ENCODE measurements at places on chromosomes 11 and 22.

DNA sequence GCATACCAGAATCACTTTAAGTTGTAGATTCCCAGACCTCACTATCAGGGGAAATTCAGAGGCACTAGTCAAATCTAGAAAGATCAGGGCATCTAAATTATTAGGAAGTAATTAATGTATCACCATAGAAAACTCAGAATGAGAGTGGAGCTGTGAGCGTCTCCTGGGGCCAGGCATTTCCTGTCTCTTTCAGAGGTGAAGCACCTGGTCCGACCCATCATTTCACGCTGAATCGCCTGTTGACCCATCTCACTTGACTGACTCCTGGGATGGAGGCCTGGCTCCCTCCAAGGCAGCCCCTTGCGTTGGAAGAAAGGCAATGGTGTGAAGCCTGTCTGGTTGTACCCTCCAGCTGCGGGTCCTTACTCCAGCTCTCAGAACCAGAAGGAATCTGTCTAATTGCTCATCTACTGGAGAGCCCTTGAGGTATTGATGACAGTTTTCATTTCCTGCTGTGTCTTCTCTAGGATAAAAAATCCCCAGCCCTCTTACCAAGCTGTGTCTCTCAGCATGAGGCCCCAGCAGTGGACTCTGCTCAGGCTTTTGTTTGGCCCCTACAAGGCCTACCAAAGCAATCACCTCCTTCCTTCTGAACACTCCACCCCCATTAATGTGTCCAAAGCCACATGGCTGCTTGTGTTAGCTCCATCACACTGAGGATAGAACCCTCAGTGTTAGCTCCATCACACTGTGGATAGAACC is 93.2 kb upstream of the SYT13 start:
- peak; percentile 60 for DNase-seq

DNA sequence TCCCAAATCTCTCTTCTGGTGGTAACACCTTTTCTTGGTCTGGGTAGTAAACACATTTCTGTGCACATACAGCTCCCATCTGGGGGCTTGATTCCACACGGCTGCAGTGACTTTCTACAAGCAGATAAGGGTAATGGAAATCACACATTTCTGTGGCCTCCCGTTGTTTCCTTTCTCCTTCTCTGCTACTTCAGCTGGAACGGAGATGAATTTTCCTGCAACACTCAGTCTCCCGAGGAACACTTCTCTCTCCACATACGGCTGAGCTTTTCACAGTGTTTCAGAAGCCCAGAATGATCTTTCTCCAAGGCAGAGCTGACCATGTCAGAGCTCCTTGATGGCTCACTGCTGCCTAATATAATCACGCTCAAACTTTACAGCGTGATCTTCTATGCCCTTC is 364.3 kb upstream of the NARS2 start:
- no peak for DNase-seq

- no peak for DNase-seq
Observed at GRCh38 chr22:32986766-32987040, 71.5 kb downstream of the SYN3 start.

GRCh38 chr11:108931168-108931567 is 266.3 kb downstream of the DDX10 start:
- no peak for DNase-seq

GRCh38 chr11:66119348-66120133 is 49.5 kb downstream of the PACS1 start:
- DNase-seq, result no peak

GRCh38 chr11:116166573-116167465 is 606.0 kb downstream of the BUD13 start:
- DNase-seq, result no peak

DNA sequence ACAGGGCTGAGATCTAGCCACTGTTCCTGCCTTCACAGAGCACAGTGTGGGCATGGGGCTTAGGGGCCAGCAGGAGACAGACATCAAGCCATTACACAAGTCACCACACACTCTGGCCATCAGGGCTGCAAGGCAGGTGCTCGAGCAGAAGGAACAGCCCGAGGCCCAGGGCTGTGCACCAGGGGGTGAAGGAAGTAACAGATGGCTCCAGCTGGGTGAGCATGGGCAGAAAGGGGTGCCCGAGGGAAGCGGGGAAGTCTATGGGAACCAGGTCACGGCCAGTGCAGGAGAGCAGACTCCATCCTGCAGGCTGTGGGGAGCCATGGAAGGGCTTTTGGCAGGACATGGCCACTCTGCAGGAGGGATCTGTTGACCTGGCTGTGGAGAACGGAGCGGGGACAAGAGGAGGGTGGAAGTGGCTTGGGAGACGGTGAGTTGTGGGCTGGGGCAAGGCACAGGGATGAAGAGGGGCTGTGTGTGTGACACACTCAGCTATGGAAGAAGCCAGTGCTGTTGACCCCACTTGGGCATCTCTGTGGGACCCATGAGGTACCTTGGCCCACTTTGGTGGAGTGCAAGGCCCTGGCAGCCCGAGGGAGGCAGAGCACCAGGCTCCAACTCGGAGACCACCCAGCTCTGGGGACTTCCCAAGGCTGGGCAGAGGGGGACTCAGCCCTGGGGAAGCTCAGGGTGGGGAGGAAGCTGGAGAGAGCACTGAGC is 3.6 kb downstream of the C11orf68 start:
- DNase-seq, result no peak

DNA sequence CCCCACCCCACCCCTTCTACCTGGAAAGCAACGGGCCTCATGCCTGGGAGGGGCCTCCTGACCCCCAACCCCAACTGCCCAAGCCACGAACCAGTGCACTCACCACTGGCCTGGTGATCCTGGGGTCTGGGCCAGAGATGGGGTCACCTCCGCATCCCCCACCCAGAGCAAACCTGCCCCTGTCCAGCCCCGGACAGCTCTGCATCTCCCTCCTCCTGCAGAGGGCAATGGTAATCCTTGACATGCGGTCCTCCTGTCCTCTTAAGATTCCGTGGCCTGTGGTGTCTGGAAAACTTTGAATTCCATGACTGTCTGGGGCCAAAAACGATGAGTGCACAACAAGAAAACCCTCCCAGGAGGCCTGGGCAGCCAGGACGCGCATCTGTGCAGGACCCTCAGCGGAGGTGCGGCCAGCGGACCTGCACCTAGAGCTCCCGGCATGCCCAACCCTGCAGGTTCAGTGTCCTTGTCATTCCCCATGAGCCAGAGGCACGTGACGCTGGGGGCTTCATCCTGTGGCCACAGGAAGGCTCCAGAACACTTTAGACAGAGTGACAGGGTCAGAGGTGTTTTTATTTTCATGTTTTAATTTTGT is 16.1 kb upstream of the PPARA start:
- DNase-seq, result no peak

GRCh38 chr11:84264066-84264465 is 977.9 kb upstream of the CCDC90B start:
- no peak for DNase-seq

GRCh38 chr11:70517203-70517602 is 118.9 kb downstream of the CTTN start:
- no peak for DNase-seq

DNA sequence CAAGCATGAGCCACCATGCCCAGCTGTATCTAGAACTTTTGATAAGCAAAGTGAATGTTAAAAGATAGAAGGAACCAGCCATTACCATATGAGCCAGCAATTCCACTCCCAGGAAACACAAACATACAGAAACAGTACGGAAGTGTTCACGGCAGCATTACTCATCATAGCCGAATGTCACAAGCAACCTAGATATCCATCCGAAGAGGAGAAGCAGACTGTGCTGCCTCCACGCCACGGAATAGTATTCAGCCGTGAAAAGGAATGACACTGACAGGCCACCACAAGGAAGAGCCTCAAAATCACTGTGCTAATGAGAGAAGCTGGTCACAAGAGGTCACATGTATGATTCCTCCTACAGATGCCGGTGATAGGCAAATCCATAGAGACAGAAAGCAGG is 17.6 kb upstream of the MGAT3 start:
- DNase-seq, result no peak

DNA sequence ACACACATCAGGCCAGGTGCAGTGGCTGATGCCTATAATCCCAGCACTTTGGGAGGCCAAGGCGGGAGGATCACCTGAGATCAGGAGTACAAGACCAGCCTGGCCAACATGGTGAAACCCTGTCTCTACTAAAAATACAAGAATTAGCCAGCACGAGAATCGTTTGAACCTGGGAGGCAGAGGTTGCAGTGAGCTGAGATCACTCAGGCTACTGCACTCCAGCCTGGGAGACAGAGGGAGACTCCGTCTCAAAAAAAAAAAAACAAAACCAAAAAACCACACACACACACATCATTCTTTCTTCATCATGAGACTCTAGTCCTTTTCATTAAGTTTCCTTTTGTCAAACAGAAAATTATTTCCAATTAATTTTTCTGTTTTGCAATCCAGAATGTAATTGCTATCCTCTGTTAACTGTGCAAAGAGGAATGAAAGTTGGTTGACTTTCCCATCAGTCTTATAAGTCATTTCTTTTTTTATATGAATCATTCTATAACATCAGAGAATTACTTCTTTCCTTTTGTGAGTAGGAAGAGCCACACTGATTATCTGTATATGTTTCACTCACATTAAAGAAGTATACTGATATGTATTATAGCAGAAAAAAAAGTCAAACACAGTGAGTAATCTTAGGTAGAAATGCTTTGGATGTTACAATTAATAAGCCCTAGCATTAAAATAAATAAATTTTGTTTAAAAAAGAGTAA is 52.2 kb downstream of the HORMAD2 start:
- DNase-seq, result no peak

- no peak for DNase-seq
Observed at GRCh38 chr11:34798985-34799384, 117.2 kb downstream of the APIP start.

- DNase-seq, result no peak
Observed at GRCh38 chr11:117058761-117059261, 39.4 kb downstream of the SIK3 start.

DNA sequence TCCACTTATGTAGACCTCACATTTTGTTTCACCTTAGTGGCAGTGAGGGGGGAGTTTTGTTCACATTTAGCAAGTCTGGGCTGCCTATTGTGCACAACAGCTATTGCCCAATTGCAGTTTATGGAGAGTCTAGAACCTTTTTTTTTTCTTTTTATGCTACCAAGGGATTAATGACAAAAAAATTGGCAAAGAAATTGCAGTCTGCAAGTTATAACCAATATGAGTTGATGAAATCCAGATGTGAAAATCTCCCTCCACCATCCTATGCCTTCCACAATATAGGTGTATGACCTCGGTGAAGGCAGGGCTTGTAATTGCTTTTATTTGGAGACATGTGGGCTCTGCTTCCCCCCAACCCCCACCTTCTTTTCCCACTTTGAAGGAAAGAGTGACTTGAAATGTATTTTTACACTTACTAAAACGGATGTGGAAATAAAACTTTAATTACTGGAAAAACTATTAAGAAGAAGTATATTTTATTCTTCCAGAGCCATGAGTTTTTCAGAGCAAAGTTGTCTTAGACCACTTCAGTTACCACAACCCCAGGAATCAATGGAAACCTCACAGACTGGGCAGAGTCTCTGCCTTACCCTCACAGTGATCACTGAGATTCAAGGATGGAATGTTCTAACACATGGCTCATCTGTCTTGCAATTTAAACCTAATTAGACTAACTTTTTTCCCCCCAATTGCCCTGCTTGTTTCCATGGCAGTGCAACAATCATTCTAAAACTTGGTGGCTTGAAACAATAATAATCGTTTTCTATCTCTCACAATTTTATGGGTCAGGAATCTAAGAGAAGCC is 120.8 kb upstream of the SLC5A12 start:
- DNase-seq, result no peak

DNA sequence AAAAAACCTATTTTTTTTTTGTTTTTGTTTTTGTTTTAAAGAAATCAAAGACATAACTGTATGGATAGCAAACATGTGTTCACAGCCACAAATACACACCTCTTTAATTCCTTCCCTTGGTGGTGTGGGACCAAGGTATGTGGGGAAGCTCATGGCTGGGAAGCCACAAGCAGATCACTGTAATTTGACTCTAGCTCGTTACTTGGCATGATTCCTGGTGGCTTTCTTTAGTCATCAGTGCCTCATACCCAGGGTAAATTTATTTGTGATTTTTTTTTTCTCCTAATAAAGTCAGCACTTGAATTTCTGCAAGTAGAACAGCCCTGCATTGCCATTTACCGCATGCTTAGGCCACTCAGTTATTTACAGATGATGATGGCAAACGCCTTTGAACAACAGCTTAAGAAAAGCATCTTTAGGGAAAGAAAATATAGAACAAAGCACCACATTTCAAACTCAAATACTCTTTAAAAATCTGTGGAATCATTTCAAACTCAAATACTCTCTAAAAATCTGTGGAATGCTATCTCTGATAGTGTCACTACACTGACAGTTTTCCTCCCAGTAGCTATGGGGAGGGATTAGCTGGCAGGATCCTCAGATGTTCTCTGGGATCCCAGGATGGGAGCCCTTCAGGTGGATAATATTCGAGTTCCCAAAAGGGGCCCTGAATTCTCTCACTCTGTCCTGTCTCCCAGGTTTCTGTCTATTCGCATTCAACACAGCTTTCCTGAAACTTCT is 687.2 kb downstream of the OPCML start:
- no peak for DNase-seq

DNA sequence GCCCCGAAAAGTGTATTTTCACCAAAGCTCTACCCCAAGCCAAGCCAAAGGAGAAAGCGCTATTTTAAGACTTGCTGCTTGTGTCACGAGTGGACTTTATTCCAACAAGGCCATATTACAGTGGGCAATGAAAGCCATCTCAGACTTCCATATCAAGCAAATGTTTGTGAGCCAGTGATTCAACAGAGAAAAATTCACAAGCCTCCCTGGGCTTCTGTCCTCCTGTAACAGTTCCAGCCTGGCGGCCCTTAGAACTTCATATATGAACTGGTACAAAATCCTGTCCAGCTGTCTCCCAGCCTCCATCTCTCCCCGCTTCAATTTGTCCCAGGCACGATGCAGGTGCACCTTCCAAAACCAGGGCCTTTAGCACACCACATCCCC is 11.2 kb downstream of the LARGE1 start:
- no peak for DNase-seq

DNA sequence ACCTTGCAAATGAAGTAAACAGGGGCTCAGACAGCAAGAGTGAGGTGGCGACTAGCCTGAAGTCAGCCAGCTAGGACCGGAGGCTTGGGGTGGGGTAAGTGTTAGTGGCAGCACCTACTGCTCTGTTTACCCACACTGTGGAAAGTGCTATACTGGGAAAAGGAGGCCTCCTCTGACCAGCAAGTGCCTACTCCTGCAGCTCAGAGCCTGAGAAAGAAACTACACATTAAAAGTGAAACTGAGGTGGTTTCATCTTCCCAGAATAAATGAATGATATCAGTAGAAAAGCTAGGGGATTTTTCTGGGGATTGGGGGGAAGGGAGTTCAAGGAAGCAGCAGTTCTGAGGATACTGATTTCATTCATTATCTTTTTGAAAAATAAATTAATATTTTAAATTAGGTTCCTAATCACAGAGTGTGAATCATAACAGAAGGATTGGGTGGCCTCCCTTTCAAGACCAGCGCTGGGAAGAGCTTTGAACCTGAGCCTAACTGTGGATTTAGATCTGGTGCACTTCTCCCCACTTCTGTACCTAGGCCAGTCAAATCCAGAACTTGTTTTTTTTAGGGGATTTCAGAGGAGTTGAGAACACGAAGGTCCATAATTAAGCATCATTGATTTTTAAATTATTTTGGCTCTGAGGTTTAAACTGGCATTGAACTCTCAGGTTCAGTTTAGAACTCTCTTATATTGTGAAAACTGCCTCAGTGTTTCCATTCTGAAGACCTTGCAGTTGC is 48.1 kb upstream of the GRAMD1B start:
- peak; percentile 70 for DNase-seq
